Kidney (tissue), 22 donors: ENCODE measurements at places on chromosomes 4 and X.

GRCh38 chr4:41212616-41213203 is 1.6 kb downstream of the APBB2 start:
- peak; percentile 51 for DNase-seq

GRCh38 chr4:185624259-185624589 is 88.9 kb upstream of the PDLIM3 start:
- no peak for DNase-seq

GRCh38 chr4:38896940-38897339 is 29.3 kb downstream of the FAM114A1 start:
- DNase-seq: no peak

GRCh38 chrX:151174581-151175282 is 1.7 kb upstream of the GPR50 start:
- no peak for DNase-seq

DNA sequence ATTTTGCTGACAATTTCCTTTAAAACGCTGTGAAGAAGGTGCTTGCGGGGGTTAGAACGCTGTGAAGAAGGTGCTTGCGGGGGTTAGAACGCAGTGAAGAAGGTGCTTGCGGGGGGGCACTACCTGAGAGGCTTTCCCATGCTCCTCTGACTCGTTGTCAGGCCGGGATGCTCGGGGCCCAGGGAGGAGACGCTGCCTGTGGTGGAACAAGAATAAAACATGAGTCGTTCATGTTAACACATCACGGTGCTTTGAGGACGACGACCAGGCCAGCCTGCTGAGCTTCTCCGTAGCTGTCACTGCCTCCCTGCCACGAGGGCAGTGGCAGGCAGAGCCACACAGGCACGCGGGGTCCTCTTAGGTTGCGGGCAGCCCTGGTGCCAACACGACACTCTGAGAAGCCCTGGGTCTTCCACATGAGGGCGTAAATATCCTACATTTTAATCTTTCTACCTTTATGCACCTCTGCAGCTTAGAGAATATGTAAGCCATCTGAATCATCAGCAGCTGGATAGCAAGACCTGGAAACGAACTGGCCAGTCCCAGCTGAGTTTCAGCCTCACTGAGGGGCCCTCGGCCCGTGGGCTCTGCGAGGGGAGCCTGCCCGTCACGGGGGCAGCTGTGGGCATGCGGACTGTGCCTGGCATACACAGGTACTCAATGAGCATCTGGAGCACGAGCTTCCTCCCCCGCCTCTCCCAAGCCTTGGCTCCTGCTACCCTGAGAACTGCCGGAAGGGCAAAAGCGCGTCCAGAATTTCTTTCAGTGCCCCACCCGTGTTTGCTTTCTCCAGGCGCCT is 47.0 kb downstream of the FGFRL1 start:
- peak; percentile 30 for DNase-seq
